ENCODE measurements at places on chromosomes 5 and 9. TPM values are rescaled to one million over a fixed set of nuclear protein-coding genes. Genes with fewer than 3 reads are reported as not detected.

Gene MARVELD2
- total RNA-seq = 0.76 TPM

GRCh38 chr9:29449306-29449705, 1876.0 kb upstream of the C9orf72 start:
- peaks cover 3% of the 10 kb centered on the region for H3K36me3 ChIP-seq
- DNase-seq = no peak
- H3K4me1 ChIP-seq = no peaks in the 10 kb centered on the region
- H3K27me3 ChIP-seq = no peaks in the 10 kb centered on the region

- H3K36me3 ChIP-seq = peaks cover 6% of the 10 kb centered on the region
- DNase-seq = no peak
- H3K27me3 ChIP-seq = peaks cover 31% of the 10 kb centered on the region
- H3K4me3 ChIP-seq = no peak overlapping the region
- peaks cover 14% of the 10 kb centered on the region for H3K4me1 ChIP-seq
Measured at GRCh38 chr5:171762021-171762608, 23.5 kb upstream of the SMIM23 start.

DNA sequence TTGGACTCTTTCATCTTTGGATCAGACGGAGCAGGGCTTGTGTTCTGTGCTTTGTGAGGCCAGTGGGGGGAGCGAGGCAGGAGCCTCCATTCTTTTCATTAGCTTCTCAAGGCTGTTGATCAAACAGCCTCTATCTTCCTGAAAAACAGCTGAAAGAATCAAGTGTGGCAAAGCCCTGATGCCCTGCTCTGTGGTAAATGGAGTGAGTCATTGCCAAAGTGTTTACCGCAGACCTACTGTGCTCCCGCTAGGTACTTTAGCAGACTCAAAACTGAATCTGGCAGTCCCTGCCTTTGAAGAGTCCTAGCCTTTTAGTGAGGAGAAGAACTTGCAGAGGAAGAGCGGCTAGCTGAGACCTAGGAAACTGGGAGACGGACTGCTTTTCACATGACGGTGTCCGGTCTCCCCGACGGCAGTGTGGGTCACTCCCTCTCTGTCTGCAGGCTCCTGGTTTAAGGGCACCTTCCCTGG, 3.3 kb downstream of the ANKRD33B start:
- DNase-seq = no peak
- peaks cover 22% of the 10 kb centered on the region for H3K4me1 ChIP-seq
- H3K4me3 ChIP-seq = peak overlapping the region; percentile 65
- peaks cover 3% of the 10 kb centered on the region for H3K36me3 ChIP-seq
- H3K27me3 ChIP-seq = peaks cover 8% of the 10 kb centered on the region

DNA sequence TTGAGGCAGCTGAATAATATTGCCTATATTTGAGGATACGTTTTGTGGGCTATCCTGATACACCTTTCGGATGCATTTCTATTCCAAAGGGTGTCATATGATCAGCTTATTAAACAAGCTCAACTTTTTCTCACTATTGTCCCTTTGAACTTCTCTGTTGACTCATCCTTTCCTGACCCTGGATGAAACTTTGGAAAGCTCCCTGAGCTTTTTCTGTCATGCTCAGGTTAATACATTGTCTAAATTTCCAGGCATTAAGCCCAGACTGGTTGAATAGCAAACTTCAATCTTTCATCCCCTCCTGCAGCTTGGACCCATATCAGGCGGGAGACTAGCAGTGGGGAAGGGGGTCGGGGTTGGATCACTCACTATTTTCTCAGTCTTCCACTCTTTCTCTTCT, 104.9 kb upstream of the PTPN3 start:
- H3K36me3 ChIP-seq = no peaks in the 10 kb centered on the region
- no peak overlapping the region for H3K4me3 ChIP-seq
- H3K4me1 ChIP-seq = no peaks in the 10 kb centered on the region
- H3K27me3 ChIP-seq = peaks cover 11% of the 10 kb centered on the region

- H3K36me3 ChIP-seq = peaks cover 3% of the 10 kb centered on the region
- H3K27ac ChIP-seq = no peak overlapping the region
- H3K4me1 ChIP-seq = peaks cover 12% of the 10 kb centered on the region
Measured at GRCh38 chr9:34037626-34038025, 11.1 kb downstream of the UBAP2 start.

Gene CBY3
- total RNA-seq = 0.44 TPM

Gene DENND4C
- total RNA-seq = 28.9 TPM

Gene LRRTM2
- total RNA-seq = 0.23 TPM

DNA sequence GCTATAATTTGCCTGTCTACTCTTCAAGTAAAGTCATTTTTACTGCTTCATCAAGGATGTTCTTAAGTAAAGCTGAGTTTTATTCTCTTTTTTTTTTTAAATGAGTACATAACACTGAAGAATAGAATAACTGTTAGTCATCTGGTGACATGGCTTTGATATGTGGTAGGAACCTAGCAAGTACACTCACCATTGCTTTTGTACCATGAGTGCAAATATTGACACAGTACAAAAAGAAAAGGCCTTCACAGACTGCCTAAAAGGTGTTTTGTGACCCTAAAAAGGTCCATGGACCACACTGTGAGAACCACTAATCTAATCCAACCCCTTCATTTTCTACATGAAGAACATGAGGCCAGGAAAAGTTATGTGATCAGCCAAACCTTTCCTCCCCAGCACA, 55.0 kb downstream of the ECPAS start:
- H3K27me3 ChIP-seq = no peaks in the 10 kb centered on the region
- DNase-seq = no peak
- peaks cover 6% of the 10 kb centered on the region for H3K36me3 ChIP-seq
- no peak overlapping the region for H3K27ac ChIP-seq
- H3K4me3 ChIP-seq = no peak overlapping the region
- peaks cover 13% of the 10 kb centered on the region for H3K4me1 ChIP-seq

DNA sequence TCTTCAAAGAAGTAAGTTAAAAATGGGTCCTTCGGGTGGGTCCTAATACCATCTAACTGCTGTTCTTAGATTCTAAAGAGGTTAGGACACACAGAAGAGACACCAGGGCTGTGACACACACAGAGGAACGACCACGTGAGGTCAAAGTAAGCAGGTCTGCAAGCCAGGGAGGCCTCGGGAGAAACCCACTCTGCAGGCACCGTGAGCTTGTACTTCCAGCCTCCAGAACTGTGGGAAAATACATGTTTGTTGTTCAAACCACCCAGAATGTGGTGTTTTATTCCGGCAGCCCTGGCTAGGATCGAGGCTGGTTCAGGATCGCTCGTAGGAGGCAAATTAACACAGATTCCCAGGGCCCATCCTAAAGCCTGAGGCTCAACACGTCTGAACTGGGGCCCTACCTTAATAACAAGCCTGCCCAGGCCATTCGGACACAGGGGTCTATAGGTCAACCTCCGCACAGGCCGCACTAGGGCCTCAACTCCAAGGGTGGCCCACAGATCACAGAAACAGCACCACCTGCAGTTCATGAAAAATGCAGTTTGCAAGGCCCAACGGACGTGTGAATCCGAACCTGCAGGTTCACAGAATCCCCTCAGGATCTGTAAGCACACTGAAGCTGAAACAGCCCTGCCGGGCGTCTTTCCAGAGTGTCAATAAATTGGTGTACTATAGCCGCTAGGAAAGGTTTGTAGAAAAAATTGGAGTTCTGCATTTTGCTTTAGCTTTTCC, 7.1 kb downstream of the MED10 start:
- no peak overlapping the region for H3K27ac ChIP-seq
- H3K36me3 ChIP-seq = peaks cover 39% of the 10 kb centered on the region
- no peak for DNase-seq
- no peak overlapping the region for H3K4me3 ChIP-seq
- peaks cover 27% of the 10 kb centered on the region for H3K4me1 ChIP-seq

Gene DMGDH
- 19.2 TPM for total RNA-seq

Gene TEX48
- total RNA-seq = 1.7 TPM

- no peak for DNase-seq
- H3K27me3 ChIP-seq = no peaks in the 10 kb centered on the region
- H3K36me3 ChIP-seq = peaks cover 19% of the 10 kb centered on the region
- H3K27ac ChIP-seq = no peak overlapping the region
Measured at GRCh38 chr5:7910738-7911428, 41.9 kb downstream of the MTRR start.

Gene MEIKIN
- total RNA-seq = not detected

DNA sequence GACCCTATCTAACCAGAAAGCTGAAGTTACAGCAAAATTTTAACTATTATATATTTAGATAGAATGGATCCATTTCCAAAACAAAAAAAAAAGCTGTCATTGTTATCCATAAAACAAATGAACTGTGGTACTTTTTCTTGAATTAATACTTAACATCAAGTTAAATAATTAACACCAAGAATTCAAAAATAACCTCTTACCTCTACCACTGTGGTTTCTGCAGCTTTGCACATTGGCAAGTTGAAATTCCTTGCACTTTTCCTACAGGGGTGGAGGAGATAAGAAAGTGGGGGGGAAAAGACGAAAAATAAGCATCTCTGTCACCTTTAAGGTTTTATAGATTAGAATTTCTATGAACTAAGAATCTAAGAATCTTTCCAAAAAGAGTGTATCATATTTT, 30.0 kb downstream of the OXCT1 start:
- no peaks in the 10 kb centered on the region for H3K27me3 ChIP-seq
- no peak overlapping the region for H3K4me3 ChIP-seq
- peaks cover 10% of the 10 kb centered on the region for H3K4me1 ChIP-seq
- H3K36me3 ChIP-seq = peaks cover 25% of the 10 kb centered on the region
- H3K27ac ChIP-seq = no peak overlapping the region

Gene F2RL1
- total RNA-seq = 1.7 TPM

- no peaks in the 10 kb centered on the region for H3K36me3 ChIP-seq
- H3K27ac ChIP-seq = no peak overlapping the region
- H3K27me3 ChIP-seq = no peaks in the 10 kb centered on the region
- no peak overlapping the region for H3K4me3 ChIP-seq
Measured at GRCh38 chr5:6308683-6309082, 69.7 kb downstream of the MED10 start.

Gene CDC26
- 45.4 TPM for total RNA-seq

DNA sequence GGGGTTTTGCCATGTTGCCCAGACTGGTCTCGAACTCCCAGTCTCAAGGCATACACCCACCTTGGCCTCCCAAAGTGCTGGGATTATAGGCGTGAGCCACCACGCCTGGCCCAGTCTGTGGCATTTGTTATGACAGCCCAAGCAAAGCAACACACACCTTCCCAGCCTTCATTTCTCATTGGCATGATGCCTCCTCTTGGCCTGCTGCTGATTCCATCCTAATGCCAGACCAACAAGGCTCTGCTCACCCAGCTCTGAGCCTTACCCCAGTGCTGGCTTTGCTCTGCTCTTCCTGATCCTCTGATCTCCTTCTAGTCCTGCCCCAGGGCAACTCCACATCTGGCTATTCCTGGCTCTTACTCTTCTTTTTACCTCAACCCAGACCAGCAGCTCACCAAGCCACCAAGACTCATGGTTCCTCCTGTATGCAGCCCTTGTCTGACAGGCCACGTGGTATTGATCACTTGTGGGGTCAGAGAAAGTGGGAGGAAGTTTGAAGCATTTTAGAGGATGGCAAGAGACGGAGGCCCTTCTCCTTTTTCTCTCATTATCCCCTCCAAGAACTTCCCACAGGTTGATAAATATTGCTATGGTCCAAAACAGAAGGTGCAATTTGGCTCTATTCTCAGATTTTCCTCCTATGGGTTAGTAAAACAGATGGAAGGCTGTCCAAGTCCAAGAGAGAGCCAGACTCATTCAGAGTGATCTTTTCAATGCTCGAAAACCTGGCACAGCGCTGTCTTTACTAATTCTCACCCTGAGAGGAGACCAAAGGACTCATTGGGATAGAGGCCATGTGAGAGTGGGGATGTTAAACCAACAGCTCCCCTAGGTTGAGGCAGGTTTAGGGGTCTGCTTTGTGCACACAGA, 958 bp downstream of the CD180 start:
- no peak for DNase-seq
- H3K27ac ChIP-seq = no peak overlapping the region
- peaks cover 21% of the 10 kb centered on the region for H3K36me3 ChIP-seq

- no peak for DNase-seq
- peaks cover 9% of the 10 kb centered on the region for H3K36me3 ChIP-seq
- H3K4me1 ChIP-seq = no peaks in the 10 kb centered on the region
- H3K27me3 ChIP-seq = peaks cover 10% of the 10 kb centered on the region
- H3K27ac ChIP-seq = no peak overlapping the region
Measured at GRCh38 chr5:179393078-179393477, 47.8 kb upstream of the ADAMTS2 start.

Gene GLIPR2
- 22.7 TPM for total RNA-seq

DNA sequence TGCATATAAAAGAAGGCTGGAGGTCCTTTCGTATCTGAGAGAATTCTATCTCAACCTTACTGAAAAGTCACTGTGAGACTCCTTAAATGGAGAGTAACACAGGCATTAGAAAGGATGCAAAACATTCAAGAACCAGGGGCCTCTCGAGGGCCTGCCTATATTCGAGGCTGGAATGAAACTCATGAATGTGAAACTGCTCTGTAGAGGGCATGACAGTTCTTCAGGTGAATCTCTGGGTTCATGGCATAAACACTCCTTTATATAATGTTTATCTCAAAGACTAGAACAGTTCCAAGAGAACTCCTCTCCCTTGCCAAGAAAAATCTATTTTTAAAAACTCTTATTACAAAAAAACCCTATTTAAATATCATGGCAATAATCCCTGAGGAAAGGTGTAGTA, 113.9 kb downstream of the SEC61B start:
- no peak for DNase-seq
- peaks cover 6% of the 10 kb centered on the region for H3K27me3 ChIP-seq
- no peak overlapping the region for H3K4me3 ChIP-seq
- no peaks in the 10 kb centered on the region for H3K36me3 ChIP-seq

Gene OBP2B
- not detected for total RNA-seq

DNA sequence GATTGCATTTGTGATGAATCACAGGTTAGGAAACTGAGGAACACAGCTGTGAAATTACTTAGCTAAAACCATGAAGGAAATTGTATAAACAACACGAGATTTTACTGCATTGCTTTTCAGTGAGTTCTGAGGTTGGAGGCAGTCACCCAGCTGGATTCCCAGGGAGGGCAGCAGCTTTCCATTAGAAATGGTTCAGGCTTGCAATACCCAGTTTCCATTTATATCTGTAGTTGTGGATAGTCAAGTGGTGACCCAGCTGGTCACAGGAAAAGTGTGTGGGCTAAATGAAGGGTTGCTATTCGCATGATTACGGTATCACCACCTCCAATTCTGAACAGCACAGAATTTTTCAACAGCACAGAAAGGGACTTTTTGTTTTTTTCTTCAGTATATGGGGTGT, 34.3 kb upstream of the SPATA31D4 start:
- no peaks in the 10 kb centered on the region for H3K36me3 ChIP-seq
- no peak overlapping the region for H3K4me3 ChIP-seq
- H3K27me3 ChIP-seq = no peaks in the 10 kb centered on the region

Gene CD274
- total RNA-seq = 16.4 TPM

DNA sequence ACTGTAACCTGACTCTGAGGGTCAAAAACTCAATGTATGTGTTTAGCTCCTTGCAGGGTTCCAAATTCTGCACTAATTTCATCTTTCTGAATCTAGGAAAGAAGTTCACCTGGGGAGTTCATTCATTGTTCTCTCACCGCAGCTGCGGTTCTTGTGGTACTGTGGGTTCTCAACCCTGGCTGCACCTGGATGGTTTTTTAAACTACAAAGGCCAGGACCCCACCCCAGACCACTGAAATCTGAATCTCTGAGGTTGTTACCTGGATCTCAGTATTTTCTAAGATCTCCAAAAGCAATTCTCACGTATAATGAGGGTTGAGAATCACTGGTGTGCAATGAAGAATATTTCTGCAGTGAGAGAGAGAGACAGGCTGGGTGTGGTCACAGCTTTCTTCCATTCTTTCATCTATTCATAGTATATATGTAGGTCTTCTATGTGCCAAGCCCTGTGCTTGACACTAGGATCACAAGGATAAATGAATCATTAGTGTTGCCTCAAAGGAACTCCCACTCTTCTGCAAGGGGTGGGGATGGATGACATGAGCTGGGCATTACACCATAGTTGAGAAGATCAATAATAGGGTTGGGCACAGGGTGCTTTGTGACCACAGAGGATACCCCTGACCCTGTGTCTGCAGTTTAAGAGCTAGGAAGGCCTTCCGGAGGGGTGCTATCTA, 109.8 kb downstream of the GALNT10 start:
- no peaks in the 10 kb centered on the region for H3K4me1 ChIP-seq
- H3K27ac ChIP-seq = no peak overlapping the region
- DNase-seq = no peak
- H3K36me3 ChIP-seq = peaks cover 19% of the 10 kb centered on the region
- no peaks in the 10 kb centered on the region for H3K27me3 ChIP-seq

Gene PTGER4
- 42.3 TPM for total RNA-seq

Data from activated T-cell treated with anti-CD3 and anti-CD28 coated beads, Interleukin-2, amount 50 U/mL, for 72 hours (primary cell).